ENCODE measurements at places on chromosomes 5 and 9.

- no peak for DNase-seq
Measured at GRCh38 chr9:134600836-134601638, 40.6 kb upstream of the COL5A1 start.

DNA sequence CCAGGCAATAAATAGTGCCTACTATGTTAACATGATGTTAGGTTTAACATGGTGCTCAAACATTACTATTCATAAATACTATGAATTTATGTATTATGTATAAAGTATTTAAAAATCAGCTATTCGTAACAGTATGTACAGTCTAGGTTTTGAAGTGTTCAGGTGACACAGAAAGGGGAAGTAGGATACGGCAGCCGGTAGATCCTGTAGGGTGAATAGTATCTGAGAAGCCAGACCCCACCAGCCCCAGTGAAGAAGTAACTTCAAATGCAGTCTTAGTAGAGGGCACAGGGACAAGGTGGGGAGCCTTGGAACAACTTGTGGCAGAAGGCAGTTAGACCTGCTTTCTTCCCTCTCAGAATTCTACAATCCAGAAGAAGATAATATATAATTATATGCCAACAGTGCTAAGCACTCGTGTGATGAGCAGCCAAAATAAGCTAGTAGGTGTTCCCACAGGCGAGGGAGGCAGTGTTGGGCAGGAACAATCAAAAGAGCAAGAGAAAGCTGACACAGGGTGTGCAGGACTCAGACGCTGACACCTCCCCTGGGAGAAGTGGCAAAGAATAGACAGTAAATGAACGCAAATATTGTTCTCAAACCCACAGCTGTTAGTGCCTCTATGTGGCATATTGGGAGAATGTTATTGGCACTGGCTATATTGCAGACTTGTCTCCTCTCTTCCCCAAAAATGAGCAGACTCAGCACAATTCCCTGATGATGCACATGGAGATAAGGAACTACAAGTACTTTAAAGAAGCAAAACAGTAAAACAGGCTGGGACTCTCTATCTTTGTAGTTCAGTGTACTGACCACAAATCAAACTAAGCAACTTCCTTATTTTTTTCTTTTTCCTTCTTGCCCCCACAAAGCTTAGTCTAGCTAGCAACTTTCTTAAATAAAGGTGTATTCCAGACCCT lies 4.6 kb downstream of the ZNF367 start:
- no peak for DNase-seq

GRCh38 chr5:178425621-178426068 lies 164.5 kb downstream of the COL23A1 start:
- no peak for DNase-seq

- no peak for DNase-seq
Measured at GRCh38 chr5:99940540-99940939, 594.6 kb upstream of the FAM174A start.

DNA sequence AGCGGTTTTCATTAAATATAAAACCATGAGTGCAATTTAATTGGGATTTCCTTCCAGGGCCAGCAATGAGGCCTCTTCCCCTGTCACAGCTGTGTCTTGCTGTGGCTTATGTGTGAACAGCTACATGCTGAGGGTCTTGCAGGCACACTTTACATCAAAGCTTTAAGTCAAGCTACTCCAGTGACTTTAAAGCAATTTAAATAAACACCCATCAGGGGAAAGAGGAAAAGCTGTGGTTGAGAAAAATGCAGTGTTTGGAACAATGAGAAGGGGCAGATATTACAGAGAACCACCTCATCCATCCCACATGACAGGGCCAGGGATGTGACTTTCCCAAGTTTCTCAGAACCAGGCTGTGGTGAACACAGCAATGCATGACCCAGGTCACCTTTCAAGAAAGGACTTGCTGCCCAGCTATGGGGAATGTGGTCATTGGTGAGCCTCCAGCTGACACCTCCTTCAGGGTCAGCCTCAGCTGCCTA lies 115.9 kb upstream of the LPAR1 start:
- peak; percentile 28 for DNase-seq

- DNase-seq = no peak
Measured at GRCh38 chr9:14962193-14962882, 52.1 kb upstream of the FREM1 start.

DNA sequence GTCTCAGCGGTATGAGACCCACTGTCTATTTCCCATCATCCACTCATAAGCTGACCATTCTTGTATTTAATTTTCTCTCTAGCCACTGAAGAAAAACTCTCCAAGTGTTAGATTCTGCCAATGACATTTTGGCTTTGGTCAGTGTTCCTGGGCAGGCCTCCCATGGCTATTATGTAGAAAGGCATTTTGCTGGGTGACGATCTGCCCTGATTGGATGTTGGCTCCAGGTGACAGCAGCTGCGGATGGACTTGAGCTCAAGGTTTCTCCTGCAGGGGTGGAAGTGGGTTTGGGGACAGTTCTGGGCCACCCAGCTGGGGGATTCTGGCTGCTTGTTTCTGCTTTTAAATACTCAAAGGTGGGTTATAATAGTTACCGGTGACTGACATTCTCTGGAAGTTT lies 31.6 kb downstream of the ACSL6 start:
- no peak for DNase-seq

Measured in fibroblast of skin of scalp (primary cell).